RPMI8226 (cell line): ENCODE measurements at places on chromosomes 3 and 15.

DNA sequence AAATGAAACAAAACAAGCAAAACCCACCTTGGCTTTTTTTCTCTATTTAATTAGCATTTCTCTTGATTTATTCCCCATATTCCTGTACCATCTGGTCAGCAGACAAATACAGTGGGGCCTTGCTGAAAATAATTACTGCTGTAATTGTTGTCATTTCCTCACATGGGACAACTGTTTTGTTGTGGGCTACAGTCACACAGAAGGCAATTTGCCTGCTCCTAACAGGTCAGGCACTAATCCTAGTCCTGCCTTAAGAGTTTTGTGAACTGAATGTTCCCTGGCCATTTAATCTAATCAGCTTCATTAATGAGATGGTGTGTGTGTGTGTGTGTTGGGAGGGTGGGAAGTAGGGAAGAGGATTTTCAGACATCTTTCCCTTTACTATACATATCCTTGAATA, 11.6 kb downstream of the TRPC1 start:
- DNase-seq: no peak

- no peak for DNase-seq
These were observed 360.7 kb downstream of the NSUN3 start for GRCh38 chr3:94423578-94423977.

- peak; percentile 66 for DNase-seq
These were observed 1122.0 kb downstream of the ROBO1 start for GRCh38 chr3:78645628-78646310.

DNA sequence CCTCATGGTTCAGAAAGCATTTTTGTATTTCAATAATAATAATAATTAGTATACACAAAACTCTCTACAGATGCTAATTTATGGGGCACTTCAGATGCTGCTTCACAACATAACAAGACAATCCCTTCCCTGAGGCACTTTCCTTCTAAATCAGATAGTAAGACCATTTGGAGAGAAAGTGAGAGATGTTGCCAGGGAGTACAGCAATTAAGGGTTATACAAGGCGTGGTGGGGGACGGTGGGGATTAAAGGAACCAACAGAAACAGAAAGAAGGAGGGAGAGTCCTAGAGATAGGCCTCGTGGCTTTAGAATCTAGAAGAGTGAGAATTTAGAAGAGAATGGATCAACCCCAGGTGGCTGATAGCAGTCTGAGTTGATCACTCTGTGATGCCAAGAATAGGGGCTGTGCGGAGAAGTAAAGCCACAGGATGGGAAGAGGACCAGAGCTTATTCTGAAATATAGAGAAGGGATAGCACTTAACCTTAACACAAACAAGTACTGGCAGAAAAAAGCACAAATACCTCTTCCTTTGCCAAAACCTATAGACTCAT, 76.9 kb downstream of the ETFA start:
- no peak for DNase-seq

- DNase-seq: no peak
These were observed 32.9 kb upstream of the LRRC3B start for GRCh38 chr3:26589678-26590077.

- no peak for DNase-seq
These were observed 4.4 kb upstream of the RASA2 start for GRCh38 chr3:141482245-141482922.

GRCh38 chr15:101028321-101028720, 109.2 kb downstream of the LRRK1 start:
- DNase-seq: no peak
